SW 1271 (cell line): ENCODE measurements at places on chromosomes 13 and 19.

DNA sequence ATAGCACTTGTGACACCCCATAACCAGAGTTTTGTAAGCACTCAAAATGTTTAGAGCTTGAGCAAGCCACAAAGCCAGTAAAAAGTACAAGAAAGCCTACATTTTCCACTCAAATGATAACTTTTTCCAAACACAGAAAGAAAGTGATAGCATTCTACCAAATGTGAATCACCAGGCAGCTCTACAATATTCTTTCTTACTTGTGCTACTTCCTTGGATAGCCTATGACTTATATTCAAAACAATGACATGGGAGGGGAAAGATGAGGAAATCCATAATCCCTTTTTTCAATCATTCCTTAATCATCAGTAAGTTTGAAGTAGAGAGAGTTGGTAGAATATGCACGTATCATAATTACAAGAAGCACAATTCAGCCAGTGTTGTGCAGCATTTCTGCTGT lies 650.8 kb upstream of the PCDH9 start:
- DNase-seq, result no peak

GRCh38 chr13:22874839-22875238 lies 305.9 kb upstream of the SGCG start:
- no peak for DNase-seq

DNA sequence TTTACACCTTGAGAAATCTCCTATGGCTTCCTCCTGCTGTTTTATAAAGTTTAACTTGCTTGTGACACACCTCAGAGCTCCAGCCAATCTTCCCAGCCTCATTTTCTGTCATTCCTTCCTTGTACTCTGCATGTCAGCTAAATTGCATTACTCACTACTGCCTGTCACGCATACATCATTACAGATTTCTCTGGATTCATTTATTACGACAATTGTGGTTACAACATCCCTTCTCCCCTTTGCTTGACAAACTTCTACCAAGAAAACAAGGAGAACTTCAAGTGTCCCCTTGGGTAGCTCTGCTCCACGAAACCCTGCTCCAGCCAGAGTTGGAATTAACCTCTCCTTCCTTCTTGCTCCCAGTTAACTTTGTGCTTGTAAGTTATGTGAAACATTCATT lies 22.0 kb upstream of the GPR18 start:
- no peak for DNase-seq

GRCh38 chr19:48962029-48962848 lies 2.9 kb upstream of the FTL start:
- peak; percentile 48 for DNase-seq

DNA sequence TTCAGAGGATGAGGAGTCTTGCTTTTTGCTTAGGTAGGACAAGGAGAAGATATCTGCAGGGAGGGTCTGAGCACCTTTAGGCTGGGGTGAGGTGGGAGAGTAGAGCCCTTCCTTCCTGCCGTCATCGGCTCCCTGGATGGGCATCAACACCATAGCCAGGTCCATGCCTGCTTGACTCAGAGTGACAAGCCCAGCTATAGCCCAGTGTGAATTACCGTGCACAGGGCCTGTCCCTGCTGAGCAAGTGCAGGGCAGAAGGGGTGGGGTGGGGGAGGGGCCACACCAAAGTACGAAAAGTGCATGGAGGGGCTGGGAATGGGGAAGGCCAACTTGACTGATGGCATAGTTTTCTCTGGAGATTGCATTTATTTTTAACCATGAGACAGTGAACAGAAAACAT lies 30.3 kb upstream of the RNF113B start:
- no peak for DNase-seq

DNA sequence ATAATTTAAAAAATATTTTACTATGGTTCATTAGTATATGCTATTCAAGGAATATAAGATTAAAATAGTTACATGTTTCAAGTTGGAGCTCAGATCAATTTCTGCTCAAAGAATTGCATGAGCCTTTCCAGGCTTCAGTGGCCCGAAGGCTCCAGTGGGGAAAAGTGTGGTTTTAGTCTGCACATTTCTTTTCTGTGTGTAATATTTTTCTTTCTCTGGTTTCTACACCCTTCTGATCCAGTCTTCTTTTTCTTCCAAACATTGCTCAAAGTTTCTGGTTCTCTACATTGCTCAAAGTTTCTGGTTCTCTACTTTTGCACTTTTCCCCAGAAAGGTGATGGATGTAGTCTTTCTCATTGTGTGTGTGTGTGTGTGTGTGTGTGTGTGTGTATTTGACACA lies 64.7 kb upstream of the OXGR1 start:
- DNase-seq, result no peak

DNA sequence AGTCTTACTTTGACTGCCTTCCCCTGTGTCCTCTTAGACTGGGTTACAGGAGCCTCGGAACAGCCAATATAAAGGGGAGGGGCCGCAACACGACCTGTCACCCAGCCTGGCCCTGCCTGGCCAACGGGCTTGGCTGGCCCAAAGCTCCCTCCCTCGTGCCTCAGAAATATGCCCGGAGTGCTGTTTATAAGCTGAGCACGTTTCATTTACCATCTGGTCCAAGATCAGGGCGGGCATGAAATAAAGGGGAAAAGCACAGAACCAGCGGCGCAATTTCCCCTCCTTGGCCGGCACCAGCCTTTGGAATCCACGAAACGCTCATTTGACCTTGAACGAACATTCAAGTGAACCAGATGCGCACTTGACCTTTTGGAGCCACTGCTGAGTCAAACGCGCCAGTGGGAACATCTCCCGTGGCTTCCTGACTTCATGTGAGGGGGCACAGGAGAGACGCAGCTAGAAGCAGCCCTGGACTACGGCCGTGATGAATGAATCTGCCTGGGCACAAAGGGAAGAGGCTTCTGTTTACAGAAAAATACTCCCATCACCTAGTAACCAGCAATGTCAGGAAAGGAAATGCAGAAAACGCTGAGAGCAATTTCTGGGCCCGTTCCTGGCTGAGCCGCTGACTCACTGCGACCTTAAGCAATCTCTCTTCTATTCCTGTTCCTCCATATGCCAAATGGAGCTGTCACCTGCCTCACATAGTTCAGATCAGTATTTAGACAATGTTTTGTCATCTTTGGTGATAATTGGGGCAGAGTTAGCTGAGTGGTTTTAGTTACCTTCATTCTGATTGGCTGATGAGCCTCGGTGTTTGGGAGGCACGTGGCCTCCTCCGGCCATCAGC lies 53.3 kb downstream of the RFX2 start:
- peak; percentile 59 for DNase-seq

DNA sequence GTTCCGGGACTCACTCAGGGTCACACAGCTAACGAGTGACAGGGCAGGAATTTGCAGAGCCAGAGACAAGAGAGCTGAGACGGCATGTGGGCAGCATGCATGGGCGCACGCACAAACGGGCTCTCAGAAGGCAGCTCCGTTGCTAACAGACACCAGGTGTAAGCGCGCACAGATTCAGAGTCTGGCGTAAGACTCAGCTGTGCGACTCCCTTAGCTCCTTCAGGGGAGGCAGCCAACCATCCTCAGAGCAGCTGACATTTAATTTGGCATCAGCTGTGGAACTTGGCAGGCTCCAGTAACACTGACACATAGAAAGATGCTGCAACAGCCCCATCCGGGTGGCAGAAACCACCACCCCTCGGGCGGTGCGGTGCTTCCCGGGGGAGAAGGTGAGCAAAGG lies 7.5 kb upstream of the TM6SF2 start:
- DNase-seq, result no peak
